ENCODE measurements at places on chromosomes 12 and 14.

DNA sequence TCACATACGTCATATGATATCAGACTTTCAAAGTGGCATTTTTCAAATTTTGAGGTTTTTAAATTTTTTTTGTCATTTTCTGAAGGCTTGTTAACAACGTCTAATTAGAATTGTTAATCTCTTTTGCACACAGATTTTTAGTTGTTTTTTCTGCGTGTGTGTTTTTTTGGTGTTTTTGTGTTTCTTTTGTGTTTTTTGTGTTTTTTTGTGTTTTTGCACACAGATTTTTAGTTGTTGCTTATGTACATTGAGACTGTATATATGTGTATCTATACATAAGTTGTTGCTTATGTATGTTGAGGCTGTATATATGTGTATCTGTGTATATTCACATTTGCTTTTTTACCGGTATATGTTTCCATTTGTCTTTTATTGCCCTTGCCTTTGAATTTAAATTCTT is 30.8 kb downstream of the ARID2 start:
- no peak for DNase-seq

- DNase-seq: peak; percentile 92
These were observed 476.1 kb upstream of the SOX5 start for GRCh38 chr12:24425601-24425970.

DNA sequence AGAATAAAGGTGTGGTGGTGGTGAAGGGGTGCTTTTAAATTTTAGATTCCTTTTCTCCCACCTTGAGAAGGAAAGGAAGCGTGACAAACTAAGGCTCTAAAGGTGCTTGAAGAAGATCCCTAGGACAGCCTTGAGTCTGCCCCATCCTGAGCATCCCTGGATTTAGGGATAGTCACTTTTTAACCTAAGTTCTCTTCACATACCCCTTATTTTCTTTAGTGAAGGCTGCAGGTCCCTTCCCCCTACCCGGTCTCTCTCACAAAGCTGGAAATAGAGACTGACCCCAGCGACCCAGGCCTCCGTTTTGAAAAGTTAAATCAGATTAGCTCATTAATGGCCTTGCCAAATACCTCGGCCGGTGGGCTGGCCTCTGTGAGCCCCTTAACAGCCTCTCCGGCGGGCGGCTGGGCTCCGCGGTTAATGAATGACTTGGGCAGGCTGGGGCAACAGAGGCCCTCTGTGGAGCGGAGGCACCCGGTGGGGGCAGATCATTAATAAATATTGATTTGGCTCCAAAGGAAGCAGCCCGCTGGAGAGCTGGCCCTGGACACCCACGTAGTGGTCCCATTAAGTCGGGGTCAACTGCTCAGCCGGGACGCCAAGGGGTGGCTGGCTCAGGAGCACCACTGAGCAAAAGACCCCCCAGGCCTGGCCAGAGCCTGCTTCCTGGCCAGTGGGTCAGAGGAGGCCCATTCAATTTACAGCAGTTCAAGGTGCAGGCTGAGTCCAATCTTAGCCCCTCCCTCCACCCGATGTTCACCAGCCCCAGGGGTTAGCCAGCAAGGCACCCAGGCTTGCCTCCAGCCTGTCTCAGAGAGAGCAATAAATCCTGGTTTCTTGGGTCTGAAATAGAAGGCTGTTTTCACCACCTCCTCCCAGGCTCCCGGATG is 31.8 kb downstream of the PAH start:
- no peak for DNase-seq

- DNase-seq: peak; percentile 61
These were observed 169.5 kb downstream of the TTC8 start for GRCh38 chr14:88993946-88994345.

GRCh38 chr12:67107751-67108269 is 161.3 kb upstream of the CAND1 start:
- no peak for DNase-seq

- DNase-seq: peak; percentile 90
These were observed 14.6 kb downstream of the PCNX4 start for GRCh38 chr14:60106339-60106738.

GRCh38 chr14:102474934-102475333 is 34.6 kb downstream of the ANKRD9 start:
- DNase-seq: no peak

DNA sequence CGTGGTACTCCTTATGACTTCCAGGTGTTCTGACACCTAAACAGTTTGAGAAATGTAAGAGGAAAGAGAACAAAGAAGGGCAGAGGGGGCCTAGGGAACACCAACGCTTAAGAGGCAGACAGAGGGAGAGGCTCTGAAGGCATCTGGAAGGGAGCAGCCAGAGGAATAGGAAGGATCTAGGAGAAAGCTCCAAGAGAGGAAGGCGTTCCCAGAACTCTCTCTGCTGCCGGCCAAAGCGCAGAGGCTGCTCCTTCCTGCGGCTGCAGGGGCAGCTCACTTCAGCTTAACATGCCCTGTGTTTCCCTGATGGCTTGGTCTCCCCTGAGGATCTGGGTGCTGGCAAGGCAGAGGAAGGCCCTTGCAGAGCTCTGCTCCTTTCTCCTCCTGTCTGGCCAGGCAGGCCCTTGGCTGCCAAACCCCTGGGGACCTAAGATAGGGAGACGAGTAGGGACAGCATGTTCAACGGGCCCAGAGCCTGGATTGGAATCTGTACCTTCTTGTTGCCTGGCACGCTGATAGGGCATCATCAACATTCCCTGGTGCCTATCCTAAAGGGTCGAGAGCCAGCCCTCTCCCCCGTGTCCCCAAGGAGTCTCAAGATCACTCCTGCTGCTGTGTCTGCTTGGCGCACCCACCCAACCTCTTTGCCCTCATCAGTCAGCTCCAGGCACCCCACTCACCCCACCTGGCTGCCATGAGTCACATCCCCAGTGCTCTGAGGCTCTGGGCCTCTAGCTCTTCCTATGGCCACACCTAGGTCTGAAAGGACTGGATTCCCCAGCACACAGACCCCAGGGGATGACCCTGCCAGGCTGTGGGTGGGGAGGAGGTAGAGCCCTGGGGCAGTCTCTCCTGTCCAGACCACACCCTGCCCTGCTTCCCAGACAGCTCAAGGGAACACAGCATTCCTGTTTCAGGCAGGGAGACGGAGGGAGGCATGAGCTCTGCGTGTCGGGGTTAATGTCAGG is 45.6 kb downstream of the LTBP2 start:
- DNase-seq: no peak

DNA sequence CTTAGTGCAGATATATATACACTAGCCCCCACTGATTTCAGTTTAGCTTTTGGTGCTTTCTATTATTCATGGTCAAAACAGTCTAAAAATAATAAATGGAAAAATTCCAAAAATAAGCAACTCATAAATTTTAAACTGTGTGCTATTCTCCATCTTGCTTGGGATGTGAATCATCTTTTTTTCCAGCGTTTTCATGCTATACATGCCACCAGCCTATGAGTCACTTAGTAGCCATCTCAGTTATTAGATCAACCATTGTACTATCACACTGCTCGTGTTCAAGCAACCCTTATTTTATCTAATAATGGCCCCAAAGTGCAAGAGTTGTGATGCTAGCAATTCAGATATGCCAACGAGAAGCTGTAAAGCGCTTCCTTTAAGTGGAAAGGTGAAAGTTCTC is 73.9 kb upstream of the KRR1 start:
- DNase-seq: peak; percentile 74

DNA sequence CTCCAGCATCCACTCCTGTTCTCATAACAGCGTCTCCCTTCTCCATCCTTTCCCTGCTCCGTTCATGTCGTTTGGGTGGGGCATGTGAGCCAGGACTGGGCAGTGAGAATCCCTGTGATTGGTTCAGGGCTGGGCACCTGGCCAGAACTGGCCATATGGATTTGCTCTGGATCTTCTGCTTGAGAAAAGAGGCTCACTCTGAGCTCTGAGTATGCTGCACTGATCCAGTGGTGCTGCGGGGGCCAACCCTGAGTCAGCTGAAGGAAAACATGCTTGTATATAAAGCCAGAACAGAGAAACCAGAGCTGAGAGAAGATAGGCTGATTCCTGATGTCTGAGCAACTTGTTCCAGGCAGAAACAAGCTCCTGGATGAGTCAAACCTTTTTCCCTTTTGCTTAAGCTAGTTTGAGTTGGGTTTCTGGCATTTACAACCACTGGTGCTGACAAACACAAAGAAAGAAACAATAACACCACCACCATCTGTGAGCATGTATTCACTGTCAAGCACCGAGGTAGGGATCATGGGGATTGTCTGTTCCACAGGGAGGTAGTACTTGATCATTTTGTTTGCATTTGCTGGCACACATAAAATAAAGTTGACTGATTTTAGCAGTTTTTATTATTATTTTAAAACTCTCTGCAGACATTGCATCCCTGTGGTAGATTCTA is 14.0 kb upstream of the HPD start:
- peak; percentile 91 for DNase-seq

- DNase-seq: no peak
These were observed 189.0 kb upstream of the AMIGO2 start for GRCh38 chr12:47268501-47269454.

- DNase-seq: no peak
These were observed 129.5 kb downstream of the DAAM1 start for GRCh38 chr14:59317798-59318505.

DNA sequence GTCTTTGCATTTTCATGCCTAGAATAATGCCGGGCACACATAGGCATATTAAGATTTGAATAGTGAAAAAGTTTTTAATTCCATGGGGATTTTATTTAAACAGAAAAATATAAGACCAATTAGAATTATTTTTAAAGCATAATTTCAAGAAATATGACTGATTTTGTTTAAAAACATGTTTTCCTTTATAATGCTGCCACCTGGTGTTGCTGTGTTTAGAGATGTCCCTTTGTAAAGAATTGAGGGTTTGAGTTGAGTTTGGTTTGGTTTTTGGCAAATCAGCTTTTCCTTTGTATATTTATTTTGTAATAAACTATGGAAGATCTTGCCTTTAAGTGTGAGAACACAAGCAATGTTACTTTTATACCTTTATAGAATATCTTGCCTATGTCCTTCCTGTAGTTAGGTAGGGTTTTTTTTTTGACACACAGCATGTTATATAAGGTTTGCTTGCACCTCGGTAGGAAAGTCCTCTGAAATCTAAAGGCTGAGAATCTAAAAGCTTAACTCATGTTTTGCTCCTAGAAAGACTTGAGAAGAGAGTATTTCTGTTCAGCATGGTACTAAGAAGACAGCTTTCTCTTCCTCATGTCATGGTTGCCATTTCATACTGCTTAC is 31.4 kb upstream of the SNAPC1 start:
- DNase-seq: no peak

- DNase-seq: peak; percentile 95
These were observed 261.0 kb downstream of the DACT1 start for GRCh38 chr14:58898655-58899316.

DNA sequence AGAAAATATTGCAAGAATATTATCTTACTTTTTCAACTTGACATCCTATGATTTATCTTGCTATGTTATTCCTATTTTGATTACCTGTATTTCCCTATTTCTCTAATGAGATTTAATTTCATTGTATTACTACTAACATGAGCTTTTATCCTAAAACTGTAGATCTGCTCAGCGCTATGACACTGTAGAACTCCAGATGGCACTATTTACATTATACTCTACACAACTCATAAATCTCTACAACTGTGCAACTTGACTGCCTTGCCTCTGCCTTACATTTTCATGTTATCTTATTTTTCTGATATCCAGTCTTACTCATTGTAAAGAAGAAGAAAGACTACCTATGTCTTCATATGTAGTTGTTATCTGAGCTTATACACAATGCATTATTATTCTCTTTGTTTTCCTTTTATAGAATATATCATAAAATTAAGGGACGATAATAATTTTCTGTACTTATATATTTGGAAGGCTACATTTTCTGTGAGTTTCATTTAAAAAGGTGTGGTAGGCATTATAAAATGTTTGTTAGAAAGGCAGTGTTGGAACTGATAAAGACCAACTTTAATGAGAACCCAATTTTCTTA is 24.1 kb downstream of the NUP37 start:
- DNase-seq: peak; percentile 72

GRCh38 chr14:55123101-55123500 is 6.0 kb upstream of the LGALS3 start:
- DNase-seq: peak; percentile 93

- DNase-seq: no peak
These were observed 40.7 kb upstream of the TMEM263 start for GRCh38 chr12:106914796-106915634.

All from choroid plexus epithelial cell (primary cell).